ENCODE measurements at places on chromosomes 6 and 20. TPM values are rescaled to one million over a fixed set of nuclear protein-coding genes. Genes with fewer than 3 reads are reported as not detected.

Gene CDH4
- polyA plus RNA-seq, result 0.05 TPM

Gene DEFB112
- polyA plus RNA-seq, result not detected

Gene TLDC2
- 0.29 TPM for polyA plus RNA-seq

Gene HCRTR2
- not detected for polyA plus RNA-seq

Gene MEP1A
- 0.01 TPM for polyA plus RNA-seq

Gene TNXB
- 15.5 TPM for polyA plus RNA-seq

Gene TCP11
- polyA plus RNA-seq, result not detected

Gene PSMA7
- polyA plus RNA-seq, result 96.8 TPM

Gene SEMG1
- polyA plus RNA-seq, result not detected

Gene PREX1
- 3.0 TPM for polyA plus RNA-seq

Gene RWDD2A
- polyA plus RNA-seq, result 0.84 TPM

Gene KCNK16
- polyA plus RNA-seq, result not detected

Gene CALHM5
- 0.21 TPM for polyA plus RNA-seq

Gene SLC25A27
- 8.0 TPM for polyA plus RNA-seq

Gene OR2H2
- polyA plus RNA-seq, result not detected

Gene PROKR2
- polyA plus RNA-seq, result not detected

Gene UST
- 2.4 TPM for polyA plus RNA-seq

Gene HS3ST5
- polyA plus RNA-seq, result not detected

Gene EDN1
- 2.2 TPM for polyA plus RNA-seq

Gene COL12A1
- polyA plus RNA-seq, result 18.2 TPM

Gene CDKN1A
- polyA plus RNA-seq, result 36.9 TPM

Measured in esophagus (tissue), 2 donors.